ENCODE measurements at places on chromosomes 13 and 19.

- DNase-seq = peak; percentile 56
These were observed 1890.9 kb downstream of the PCDH9 start for GRCh38 chr13:65339241-65339640.

DNA sequence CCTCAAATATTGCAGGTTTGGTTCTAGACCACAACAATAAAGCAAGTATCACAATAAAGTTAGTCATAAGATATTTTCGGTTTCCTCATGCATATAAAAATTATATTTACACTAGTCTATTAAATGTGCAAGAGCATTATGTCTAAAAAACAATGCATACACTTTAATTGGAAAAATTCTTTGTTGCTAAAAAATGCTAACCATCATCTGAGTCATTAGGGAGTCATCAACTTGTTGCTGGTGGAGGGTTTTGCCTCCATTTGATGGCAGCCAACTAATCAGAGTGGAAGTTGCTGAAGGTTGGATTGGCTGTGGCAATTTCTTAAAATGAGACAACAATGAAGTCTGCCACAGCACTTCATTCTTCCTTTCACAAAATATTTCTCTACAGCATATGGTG lies 422.3 kb upstream of the GPC6 start:
- peak; percentile 56 for DNase-seq

DNA sequence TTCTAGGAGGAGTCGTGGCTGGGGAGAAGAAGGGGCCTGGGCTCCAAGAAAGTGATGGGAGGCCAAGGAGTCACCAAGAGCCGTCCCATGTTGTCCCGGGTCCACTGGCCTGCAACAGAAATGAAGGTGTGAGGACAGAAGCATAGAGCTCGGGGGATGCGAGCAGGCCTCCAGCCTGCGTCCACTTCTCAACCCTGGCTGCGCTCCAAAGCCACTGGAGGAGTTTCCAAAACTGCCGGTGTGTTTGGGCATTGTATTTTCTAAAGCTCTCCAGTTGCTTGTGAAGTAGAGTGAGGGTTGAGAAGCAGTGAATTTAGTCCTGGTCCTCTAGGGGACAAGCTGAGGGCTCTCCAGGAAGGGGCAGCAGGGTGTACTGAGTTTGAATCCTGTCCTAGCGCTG lies 13.0 kb downstream of the FFAR2 start:
- DNase-seq = no peak

DNA sequence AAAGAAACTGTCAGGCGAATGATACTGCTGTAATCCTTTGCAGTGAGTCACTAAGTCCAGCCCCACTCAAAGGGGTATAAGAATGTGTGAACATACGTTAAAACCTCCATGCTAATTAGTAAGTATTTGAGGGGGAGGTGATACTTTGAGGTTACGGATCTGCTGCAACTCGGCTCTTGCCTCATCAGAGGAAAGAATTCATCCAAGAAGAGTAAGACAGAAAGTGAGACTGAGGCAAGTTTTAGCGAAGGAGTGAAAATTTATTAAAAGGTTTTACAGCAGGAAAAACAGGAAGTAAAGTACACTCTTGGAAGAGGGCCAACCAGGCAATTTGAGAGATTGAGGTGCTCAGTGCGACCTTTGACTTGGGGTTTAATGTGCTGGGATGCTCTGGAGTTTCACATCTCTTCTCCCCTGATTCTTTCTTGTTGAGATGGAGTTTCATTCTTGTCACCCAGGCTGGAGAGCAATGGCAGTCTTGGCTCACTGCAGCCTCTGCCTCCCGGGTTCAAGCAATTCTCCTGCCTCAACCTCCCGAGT lies 9.8 kb downstream of the CLEC4M start:
- DNase-seq = peak; percentile 21

GRCh38 chr13:30569901-30570576 lies 47.7 kb upstream of the USPL1 start:
- peak; percentile 94 for DNase-seq

DNA sequence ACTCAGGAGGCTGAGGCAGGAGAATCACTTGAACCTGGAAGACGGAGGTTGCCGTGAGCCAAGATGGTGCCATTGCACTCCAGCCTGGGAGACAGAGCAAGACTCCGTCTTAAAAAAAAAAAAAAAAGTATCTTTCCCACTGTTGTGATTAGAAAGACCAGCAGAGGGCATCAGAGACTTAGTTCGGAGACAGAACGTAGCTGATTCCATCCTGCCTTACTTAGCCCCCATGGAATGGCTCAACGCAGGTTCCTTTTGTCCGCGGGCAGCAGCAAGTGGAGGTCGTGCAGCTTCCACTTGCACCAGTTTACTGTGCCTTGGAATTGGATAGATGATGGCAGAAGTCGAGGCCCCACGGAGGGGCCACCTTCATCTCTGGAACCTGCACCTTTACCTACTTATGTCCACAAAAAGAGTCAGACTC lies 8.1 kb downstream of the TIMM29 start:
- DNase-seq = peak; percentile 76

- DNase-seq = no peak
These were observed 162.3 kb upstream of the SERP2 start for GRCh38 chr13:44211286-44211685.

DNA sequence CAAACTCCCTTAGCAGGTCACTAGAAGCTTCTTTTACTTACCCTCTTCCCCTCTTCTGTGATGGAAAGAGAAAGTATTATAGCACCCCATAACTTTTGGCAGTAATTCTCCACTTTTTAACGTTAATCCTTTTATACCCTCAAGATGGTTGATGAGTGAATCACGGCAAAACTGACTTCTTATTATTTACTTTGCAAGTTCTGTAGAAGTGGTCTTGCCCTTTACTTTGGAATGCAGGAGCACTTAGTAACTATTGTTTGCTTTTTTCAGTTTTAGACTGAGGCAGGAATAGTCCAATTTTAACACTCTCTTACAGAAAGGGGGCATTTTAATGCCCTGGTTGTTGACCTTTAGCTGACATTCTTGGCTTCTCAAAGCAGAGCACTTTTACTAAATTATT lies 260.1 kb downstream of the LMO7 start:
- DNase-seq = peak; percentile 32

DNA sequence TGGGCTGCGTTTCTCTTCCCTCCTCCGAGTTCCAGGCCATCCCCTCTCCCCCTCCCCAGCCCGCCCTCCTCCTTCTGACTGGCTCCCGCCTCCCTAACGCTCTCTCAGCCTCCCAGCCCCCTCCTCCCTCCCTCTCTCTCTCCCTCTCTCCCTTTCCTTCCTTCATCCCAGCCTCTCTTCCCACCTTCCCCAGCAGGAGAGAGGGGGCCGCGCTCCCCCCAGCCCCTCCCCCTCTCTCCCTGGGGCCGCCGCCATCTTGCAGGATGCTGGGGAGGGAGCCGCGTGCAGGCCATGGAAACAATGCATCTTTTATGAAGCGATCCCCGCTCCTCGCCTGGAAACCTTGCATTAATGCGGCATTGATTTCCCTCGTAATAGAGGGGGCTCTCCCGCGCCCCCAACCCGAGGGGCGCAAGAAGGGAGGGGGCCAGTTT lies 42.6 kb upstream of the ADGRL1 start:
- DNase-seq = peak; percentile 58

GRCh38 chr13:46154136-46154801 lies 27.7 kb downstream of the LCP1 start:
- no peak for DNase-seq

DNA sequence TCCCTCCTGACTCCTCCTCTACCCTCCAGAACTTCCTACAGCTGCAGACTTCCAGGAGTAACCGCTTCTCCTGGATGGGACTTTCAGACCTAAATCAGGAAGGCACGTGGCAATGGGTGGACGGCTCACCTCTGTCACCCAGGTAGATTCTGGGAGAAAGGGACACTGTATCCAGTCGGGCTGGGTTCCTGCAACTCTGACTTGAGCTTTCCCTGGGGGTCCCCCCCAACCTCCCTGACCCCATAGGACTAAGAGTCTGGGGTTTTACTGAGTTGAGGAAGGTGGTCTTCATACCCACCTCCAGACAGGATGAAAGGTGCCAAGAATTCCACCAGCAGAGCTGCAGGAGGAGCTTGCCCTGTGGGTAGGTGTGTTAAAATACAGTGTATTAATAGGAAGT lies 4.4 kb downstream of the CLEC4M start:
- no peak for DNase-seq

- no peak for DNase-seq
These were observed 418.6 kb upstream of the GPC6 start for GRCh38 chr13:92807966-92808365.

DNA sequence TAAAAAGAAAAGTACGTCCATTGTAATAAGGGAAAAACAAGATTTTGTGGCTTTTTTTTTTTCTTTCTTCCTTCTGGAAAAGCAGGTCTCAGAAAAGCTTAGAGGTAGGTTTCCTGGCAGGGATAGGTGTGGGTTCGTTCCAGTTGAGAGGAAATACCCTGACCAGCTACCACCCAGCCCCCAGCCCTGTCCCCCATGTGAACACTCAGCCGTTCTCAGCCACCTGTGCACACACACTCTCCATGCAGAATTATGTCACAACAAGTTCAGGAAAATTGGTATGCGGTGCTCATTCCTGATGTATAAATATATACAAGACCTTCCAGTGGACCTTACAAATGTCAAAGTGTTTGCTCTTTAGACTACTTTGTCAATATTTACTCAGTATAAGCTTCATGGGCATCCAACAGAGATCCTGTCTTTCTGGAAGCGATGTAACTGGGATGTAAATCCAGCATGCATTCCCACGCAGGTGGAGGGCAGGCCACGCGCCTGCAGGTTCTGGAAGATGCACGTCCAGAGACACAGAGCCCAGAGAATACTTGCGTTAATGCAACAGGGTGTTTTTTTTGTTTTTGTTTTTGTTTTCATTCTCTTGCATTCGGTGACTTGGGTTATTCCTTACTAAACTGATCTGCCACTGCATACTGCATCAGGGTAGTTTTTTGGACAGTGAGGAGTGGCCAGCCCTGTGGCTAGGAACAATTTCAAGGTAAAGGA lies 68.8 kb downstream of the TSHZ3 start:
- no peak for DNase-seq

- no peak for DNase-seq
These were observed 26.9 kb downstream of the ADGRE1 start for GRCh38 chr19:6914321-6914720.

GRCh38 chr13:32117701-32118100 lies 86.1 kb downstream of the FRY start:
- no peak for DNase-seq

GRCh38 chr19:18589380-18590272 lies 1.0 kb downstream of the REX1BD start:
- DNase-seq = peak; percentile 69

- DNase-seq = no peak
These were observed 6.9 kb downstream of the NPHS1 start for GRCh38 chr19:35845215-35846037.
